ENCODE measurements at places on chromosomes 12 and 14.

- DNase-seq: no peak
These were observed 423 bp downstream of the FGD6 start for GRCh38 chr12:95216711-95217376.

- no peak for DNase-seq
These were observed 51.9 kb downstream of the SH2B3 start for GRCh38 chr12:111457577-111457976.

GRCh38 chr12:96183734-96184370 lies 10.3 kb upstream of the ELK3 start:
- no peak for DNase-seq

GRCh38 chr12:57173089-57173488 lies 25.7 kb upstream of the LRP1-AS start:
- no peak for DNase-seq

DNA sequence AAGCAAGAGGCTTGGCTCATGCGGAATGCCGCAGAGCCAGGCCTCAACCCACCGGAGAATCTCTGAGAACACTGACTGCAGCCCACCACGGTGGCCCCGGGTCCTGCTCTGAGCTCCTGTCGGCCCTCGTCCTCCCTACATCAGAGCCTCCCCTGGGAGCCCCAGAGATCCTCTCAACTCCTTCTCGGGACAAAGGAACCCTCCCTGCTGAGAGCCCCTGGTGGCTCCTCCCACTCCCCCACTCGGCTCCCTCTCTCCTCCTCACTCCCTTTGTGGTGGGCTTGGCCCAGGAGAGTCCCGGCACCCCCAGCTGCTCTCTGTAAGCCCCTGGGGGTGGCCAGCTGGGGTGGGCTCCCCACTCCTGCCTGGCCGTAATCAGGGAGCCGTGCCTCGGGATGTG lies 11.1 kb upstream of the INF2 start:
- DNase-seq: peak; percentile 25

- DNase-seq: peak; percentile 72
These were observed 199.0 kb downstream of the DUSP6 start for GRCh38 chr12:89153341-89153740.

DNA sequence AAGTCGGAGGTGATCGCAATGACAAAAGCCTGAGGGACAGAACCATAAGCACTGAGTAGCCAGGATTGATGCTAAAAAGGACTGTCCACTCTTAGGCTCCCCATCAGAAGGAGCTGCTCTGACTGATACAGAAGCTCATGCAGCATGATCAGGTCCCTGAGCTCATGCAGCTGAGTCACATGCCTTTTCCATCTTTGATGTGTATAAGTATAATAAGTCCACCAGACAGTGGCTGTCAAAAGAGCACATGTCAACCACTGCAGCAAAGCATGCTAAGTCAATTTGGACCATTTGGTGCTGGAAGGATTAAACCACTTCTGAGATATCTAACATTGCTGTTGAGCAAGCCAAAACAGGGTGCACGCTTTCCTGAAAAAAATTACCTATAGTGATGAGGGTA lies 144.1 kb downstream of the NTF3 start:
- DNase-seq: no peak

DNA sequence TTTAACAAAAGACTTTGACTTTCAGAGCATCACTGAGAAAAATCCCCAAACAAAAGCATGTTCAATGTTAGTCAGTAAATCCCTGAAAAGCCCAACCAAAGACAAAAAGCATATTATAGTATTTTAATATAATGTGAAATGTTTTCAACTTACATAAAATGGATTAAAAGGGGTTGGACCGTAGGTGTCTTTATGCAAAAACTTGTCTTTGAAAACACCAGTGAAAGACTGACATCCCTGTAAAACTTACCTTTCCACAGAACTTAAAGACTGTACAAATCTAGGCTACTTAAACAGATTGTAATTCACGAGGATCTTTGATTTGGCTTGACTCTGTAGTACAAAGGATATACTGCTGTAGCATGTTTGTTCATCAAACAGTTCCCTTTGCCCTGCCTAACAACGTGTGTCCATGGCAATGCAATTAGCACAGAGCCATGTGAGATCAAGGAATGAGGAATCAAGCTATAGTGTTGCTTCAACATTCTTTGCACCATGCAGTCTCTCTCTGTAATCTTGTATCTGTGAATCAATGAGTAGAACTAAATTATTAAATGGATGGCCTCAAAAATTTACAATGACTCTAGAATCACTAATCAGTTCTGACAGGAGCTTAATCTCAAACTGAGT lies 138.5 kb upstream of the SYT1 start:
- DNase-seq: peak; percentile 1

DNA sequence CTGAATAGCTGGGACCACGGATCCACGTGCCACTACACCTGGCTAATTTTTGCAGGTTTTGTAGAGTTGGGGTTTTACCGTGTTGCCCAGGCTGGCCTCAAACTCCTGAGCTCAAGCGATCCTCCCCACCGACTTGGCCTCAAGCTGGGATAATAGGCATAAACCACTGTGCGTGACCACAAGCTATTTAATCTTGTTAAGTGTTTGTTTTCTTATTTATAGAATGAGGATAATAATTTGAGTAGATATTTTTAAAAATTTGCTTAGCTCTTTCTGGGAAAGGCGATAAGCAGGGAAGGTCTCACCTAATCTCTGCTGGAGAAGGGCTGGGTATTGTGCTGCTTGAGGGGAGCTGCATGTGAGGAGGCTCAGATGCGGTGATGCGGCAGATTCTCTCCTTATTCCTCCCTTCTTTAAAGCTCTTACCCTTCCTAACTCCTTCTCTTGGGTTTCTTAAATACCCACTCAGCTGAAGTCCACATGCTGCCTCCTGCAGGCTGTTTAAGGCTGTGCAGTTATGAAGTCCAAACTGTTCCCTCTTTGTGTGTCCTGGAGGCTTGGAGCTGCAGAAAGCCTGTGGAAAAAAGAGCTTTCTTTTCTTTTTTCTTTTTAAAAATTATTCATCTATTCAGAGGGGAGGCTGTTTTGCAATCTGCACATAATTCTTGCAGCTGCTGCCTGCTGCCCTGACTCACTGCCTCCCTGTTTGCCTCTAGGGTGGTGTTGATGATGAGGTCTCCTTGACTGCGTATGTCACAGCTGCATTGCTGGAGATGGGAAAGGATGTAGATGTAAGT lies 37.9 kb downstream of the A2ML1 start:
- DNase-seq: peak; percentile 57

DNA sequence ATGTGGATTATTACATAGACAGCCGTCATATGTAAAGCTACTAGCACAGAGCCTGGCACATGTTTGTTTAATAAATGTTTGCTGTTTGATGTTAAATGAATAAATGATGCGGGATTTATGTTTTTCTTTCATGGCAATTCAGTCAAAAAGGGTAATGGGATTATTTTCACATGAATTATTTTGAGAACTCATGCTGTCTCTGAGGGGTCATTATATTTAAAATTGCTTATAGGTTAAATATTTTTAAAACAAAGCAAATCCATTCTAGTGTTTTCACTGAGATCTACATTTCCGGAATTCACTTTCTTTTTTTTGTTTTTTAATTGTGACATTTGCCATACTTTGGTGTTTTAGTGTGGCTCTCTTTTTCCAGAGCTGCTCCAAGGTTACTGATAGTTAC lies 5.3 kb downstream of the RAB21 start:
- no peak for DNase-seq

DNA sequence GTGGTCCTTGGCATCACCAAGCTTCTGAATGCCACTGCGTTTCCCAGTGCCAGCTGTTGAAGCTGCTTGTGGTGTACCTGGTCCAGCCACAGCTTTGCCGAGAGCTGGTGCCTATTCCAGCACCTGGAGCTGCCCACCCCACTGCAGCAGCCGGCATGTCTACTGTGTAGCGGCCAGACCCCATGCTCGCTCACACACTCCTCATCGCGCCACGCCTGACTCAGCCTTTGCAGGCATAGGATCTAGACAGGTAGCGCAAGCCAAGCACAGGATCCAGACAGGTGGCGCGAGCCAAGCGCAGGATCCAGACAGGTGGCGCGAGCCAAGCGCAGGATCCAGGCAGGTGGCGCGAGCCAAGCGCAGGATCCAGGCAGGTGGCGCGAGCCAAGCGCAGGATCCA lies 11.6 kb upstream of the ZNF605 start:
- DNase-seq: no peak

DNA sequence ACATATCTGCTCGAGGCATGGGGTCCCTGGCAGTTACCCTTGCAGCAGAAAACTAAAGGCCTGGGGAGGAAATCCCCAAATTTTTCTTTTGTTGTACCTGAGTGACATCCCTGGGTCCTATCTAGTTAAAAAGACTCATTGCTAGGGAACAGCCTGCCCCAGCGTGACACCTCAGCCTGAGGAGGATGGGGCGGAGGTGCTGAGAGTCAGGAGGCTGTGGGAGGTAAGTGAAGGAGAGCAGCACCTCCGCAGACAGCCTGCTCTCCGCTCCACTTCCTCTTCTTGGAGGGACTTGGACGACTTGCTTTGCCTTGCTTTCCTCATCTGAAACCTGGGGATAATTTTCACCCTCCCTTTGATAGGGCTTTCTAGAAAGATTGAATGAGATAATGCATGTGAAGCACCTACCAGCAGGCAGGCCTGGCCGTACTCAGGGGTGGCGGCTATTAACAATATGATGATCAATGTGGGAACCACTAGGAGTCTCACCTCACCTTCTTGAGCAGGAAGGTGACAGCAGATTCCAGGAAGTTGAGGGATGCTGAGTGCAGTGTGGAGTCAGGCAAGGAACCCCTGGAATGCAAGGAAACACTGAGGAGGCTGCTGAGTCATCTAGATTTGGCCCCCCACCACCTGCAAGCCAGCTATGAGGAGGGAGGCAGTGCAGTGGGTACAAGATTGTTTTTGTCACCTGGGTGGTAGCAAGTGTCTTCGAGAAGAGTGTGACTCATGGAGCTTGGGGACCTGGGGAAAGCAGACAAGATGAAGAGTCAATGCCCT lies 23.2 kb downstream of the UBE3B start:
- no peak for DNase-seq

- no peak for DNase-seq
These were observed 12.0 kb downstream of the RFLNA start for GRCh38 chr12:124306686-124307555.

DNA sequence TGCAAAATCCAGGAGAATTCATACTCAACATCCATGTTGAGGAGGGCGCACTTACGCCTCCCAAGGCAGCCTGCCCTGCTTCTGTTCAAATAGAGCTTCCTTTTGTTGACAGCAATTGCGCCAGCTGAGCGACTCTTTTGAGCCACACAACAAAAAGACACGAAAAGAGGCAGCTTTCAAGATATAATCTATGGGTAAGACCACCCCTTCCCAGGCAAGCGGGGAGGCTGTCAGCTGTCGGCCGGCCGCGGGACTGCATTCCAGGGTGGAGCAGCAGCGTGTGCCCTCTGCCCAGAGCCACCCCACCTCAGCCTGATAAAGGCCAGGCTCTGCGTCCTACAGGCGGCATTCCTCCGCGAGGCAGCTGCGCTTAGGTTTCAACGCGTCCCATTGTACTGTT lies 15.8 kb upstream of the STAB2 start:
- DNase-seq: no peak
